Foreskin keratinocyte (primary cell): ENCODE measurements at places on chromosomes 2 and 18. TPM values are rescaled to one million over a fixed set of nuclear protein-coding genes. Genes with fewer than 3 reads are reported as not detected.

SULT1C2 gene
- not detected in 2 replicates for total RNA-seq

KCNE4 gene
- 0.14 TPM in 2 replicates for total RNA-seq

AOX1 gene
- total RNA-seq: 7.6 and 16.8 TPM in 2 replicates

AGXT gene
- total RNA-seq: not detected in 2 replicates

LRP1B gene
- total RNA-seq: 0.10 TPM in 1 of 2 replicates, not detected in the other

HJURP gene
- total RNA-seq: 40.1 and 45.8 TPM in 2 replicates

UGT1A7 gene
- 0.20 and 0.21 TPM in 2 replicates for total RNA-seq

NYAP2 gene
- total RNA-seq: not detected in 2 replicates

EMX1 gene
- total RNA-seq: not detected in 2 replicates

TRABD2A gene
- total RNA-seq: 1.1 and 1.5 TPM in 2 replicates

CYP27C1 gene
- 5.9 and 6.4 TPM in 2 replicates for total RNA-seq

CD207 gene
- total RNA-seq: not detected in 2 replicates

APCDD1 gene
- total RNA-seq: 2.8 and 5.6 TPM in 2 replicates

DYNAP gene
- not detected in 2 replicates for total RNA-seq

GAREM2 gene
- total RNA-seq: 0.21 and 0.27 TPM in 2 replicates

WNT10A gene
- total RNA-seq: 2.8 and 3.5 TPM in 2 replicates

RAX gene
- total RNA-seq: not detected in 2 replicates

IL18RAP gene
- not detected in 2 replicates for total RNA-seq

ALPI gene
- not detected in 2 replicates for total RNA-seq

LRATD1 gene
- 8.0 and 9.5 TPM in 2 replicates for total RNA-seq

DIS3L2 gene
- total RNA-seq: 19.6 and 21.0 TPM in 2 replicates

MAPK4 gene
- total RNA-seq: not detected in 2 replicates

CPO gene
- total RNA-seq: not detected in 2 replicates

CERS6 gene
- 38.1 and 38.8 TPM in 2 replicates for total RNA-seq

TEX44 gene
- not detected in 2 replicates for total RNA-seq

HNMT gene
- 0.61 and 1.2 TPM in 2 replicates for total RNA-seq

SP9 gene
- not detected in 2 replicates for total RNA-seq

RTP5 gene
- total RNA-seq: not detected in 2 replicates

GPR75 gene
- 1.6 and 2.2 TPM in 2 replicates for total RNA-seq

SP5 gene
- total RNA-seq: 0.07 TPM in 1 of 2 replicates, not detected in the other

NEURL3 gene
- total RNA-seq: not detected in 2 replicates

CIB4 gene
- total RNA-seq: not detected in 2 replicates

BOLA3 gene
- 106 and 107 TPM in 2 replicates for total RNA-seq

RALB gene
- total RNA-seq: 49.4 and 57.4 TPM in 2 replicates

TRIB2 gene
- 5.0 and 5.9 TPM in 2 replicates for total RNA-seq

FAM161A gene
- total RNA-seq: 3.3 and 3.8 TPM in 2 replicates

MAP3K2 gene
- 27.4 and 30.4 TPM in 2 replicates for total RNA-seq

IL1RN gene
- total RNA-seq: 20.8 and 28.9 TPM in 2 replicates

DSC3 gene
- total RNA-seq: 136 and 140 TPM in 2 replicates
